ENCODE measurements at places on chromosomes 2 and 18.

DNA sequence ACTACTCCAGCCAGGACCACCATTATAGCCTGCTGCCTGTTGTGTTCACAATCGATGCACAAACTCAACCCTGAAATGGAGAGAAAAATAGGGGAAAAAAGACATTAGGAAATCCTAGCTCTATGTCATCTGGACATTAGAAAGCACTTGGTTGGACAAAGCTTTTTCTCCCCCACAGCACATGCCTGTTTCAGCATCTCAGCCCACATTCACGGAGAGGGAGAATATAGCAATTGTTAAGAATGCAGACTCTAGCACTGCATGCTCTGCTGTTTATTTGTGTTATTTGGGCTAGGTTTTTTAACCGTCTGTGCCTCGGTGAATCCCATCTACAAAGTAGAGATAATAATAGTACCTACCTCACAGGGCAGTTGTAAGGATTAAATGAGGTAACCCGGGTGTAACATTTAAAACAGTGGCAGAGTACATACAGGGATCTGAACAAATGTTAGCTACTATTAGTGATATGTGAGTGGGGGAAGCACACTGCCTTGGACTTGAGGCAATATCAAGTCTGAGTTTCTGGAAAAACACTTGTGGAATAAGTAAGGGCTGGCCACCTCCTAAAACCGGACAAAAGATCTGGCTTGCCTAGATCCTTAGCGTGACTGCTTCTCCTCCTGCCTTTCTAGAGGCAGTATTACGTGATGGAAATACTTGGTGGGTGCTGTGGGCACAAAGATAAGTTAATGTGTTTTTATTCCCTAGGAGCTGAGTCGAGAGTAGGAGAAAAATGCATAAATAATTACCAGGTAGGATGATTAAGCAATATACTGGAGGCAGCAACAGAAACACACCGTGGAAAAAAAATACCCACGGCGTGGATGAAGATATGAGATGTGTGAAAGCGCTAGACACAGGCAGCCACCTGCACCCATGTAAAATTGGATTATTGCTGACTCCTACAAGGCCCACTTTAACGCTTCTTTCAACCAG is 1.0 kb upstream of the PPP1CB start:
- DNase-seq, result peak; percentile 74

DNA sequence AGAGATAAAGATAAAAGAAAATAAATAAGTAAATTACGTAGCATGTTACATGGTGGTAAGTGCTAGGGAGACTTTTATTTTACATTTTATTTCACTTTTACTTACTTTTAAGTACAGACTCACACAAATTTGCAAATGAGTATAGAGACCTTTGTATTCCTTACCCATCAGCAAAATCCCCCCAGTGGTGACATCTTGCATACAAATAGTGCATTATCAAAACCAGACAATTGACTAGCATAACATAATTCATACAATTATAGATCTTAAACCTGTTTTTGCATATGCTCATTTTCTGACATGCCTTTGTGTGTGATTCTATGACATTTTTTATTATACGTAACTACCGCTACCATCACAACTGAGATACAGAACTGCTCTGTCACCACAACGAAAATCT is 1099.4 kb downstream of the DPP10 start:
- no peak for DNase-seq

- DNase-seq, result no peak
Observed at GRCh38 chr2:88067598-88067997, at the start of gene SMYD1. Gene SMYD1, plus strand, starts transcription at chr2:88067825. Its CDS starts 40 bp downstream, at chr2:88067865.

DNA sequence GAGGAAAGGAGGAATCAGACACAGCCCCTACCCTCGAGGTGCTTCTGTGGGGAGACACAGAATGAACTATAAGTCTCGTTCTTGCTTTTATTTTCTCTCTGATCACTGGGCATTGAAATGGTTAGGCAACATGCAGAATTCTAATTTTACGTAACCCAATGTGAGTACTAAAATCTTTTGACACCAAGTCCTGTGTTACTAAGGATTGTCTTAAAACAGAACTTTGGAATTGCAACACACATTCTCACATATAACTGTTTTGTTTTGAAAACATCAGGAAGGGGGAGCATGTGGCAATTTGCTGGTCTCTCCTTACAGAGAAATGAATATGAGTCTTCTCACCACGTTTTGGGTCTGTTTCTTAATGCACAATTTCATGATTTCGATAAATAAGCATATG is 23.6 kb upstream of the SULT1C4 start:
- DNase-seq, result no peak

DNA sequence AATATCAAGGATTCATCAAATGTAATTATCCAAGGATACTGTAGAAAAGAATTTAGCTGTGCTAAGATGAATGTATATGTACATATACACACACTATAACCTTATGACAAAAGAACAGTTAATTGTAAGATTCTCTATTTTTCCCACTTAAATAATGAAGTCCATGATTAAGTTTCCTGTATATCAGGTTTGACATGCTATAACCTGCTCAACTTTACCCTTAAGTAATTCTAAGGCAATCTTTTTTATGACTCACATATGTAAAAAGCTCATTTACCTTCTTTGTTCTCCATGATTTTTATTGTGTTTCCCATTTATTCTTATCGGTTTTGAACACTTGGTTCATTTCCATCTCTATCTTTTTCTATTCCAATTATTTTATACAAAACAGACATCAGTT is 1213.1 kb upstream of the SLC39A10 start:
- no peak for DNase-seq

DNA sequence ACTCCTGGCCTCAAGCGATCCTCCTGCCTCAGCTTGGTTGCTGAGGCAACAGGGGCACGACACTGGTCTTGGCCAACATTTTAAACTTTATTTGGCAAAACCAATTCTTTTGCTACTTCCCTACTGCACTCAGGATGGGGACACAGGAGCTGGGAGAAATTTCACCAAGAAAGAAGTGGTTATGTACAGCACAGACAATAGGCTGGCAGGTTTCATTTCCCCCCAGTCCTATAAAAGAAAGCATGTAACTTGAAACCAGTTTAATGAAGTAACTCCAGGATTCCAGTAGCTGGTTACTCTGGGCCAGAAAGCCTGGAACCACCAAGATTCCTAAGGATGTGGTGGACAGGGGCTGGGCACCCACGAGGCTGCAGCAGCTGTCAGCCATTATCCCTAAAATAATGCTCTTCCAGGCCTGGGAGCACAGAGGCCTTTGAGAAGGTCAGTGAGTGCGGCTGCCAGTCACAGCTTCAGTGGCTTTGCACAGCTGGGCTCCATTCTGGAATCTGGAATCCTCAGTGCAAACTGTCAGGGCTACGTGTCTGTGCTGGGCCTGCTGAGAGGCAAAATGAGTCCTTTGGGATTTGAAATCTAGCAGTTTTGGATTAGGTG is 142.3 kb upstream of the ITGA6 start:
- DNase-seq, result peak; percentile 17

DNA sequence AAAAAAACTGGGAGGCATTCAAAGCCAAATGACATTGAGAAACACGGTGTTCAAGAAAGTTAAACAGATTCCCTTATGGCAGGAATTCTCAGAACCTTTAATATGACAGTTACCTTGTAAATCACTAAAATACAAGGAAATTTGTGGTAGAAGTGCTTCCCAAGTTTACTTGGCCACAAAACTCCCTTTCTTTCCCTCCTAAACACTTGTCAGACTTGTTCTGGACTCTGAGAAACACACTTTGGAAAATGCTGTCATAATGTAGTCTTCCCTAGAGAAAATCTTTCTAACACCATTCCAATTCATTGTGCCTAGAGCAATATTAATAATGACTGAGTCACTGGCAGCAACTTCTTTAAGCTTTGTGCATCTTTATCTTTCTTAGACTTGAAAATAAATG is 140.4 kb downstream of the ANKRD44 start:
- no peak for DNase-seq

DNA sequence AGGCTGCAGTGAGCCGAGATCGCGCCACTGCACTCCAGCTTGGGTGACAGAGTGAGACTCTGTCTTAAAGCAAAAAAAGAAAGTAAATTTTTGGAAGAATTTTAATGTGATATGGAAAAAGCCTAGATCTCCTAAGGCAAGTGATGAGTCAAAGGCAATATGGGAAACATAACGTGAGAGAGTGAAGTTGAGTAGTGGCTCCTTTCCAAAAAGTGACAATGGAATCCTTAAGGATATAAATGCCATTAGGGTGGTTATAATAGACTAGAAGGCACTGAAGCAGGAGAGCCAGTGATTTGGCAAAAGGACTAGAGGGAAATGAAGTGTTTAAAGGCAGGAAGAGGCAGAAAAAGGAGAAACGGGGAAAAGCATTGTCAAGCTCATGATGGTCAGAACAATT is 25.6 kb downstream of the ARHGAP28 start:
- DNase-seq, result no peak

DNA sequence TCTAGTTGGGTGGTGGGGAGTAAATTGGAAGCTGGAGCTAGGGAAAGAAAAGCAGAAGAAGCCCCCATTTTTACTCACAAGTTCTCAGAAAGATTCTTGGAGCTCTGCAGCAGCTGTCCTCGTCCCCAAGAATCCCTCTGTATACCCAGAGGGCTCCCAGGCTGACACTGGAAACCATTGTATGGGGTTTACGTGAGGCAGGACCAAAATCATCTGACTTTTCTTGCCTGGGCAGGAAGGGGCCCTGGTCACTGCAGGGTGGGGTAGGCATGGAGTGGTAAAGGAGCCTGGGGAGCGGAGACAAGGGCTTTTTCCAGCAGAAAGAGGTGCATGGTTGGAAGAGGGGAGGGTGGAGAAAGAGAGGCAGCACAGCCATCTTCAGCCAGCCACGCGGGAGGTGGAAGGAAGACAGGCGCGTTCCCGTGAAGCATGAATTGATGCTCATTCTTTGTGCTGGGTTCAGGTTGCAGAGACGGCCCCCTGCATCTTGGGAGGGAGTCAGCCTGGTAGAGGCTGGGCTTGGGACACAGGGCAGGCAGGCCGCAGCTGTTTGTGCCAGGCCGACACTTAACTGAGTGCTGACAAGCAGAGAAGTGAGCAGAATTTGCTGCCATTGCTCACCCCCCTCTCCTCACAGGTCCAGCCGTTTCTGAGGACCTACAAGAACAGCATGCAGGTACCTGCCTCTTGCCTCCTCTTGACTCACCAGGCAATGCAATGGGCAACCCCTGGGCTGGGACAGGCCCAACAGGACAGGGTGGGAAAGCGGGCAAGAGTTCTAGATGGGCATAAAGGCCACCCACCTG is 94.8 kb downstream of the PLB1 start:
- no peak for DNase-seq

- no peak for DNase-seq
Observed at GRCh38 chr2:32611366-32611765, 16.5 kb upstream of the TTC27 start.
